ENCODE measurements at places on chromosomes 5 and 9.
A peak's percentile ranks its signal among the peaks of the same experiment; 100 is the strongest.

- DNase-seq: no peak
Measured at GRCh38 chr5:158165647-158166046, 306.7 kb upstream of the CLINT1 start.

DNA sequence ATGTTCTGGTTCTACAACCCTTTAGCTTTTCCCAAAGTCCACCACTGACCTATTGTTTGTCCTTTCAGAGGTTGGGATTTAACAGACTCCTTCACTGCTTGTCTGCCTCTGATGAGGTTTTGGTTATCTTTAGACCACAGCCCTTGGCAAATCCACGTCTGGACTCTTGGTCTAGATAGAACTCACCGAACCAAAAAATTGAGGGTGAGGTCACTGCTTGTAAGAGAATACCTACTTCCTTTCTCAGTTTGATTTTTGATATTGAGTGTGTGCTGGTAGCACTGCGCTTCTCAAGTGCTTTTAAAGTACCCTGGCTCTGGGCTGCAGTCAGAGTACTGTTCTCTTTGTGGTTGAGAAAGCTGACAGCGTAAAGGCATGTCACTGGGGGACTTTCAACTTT lies 61.7 kb downstream of the JMY start:
- no peak for DNase-seq

GRCh38 chr9:127898433-127899127 lies 823 bp downstream of the ST6GALNAC6 start:
- peak; percentile 90 for DNase-seq

DNA sequence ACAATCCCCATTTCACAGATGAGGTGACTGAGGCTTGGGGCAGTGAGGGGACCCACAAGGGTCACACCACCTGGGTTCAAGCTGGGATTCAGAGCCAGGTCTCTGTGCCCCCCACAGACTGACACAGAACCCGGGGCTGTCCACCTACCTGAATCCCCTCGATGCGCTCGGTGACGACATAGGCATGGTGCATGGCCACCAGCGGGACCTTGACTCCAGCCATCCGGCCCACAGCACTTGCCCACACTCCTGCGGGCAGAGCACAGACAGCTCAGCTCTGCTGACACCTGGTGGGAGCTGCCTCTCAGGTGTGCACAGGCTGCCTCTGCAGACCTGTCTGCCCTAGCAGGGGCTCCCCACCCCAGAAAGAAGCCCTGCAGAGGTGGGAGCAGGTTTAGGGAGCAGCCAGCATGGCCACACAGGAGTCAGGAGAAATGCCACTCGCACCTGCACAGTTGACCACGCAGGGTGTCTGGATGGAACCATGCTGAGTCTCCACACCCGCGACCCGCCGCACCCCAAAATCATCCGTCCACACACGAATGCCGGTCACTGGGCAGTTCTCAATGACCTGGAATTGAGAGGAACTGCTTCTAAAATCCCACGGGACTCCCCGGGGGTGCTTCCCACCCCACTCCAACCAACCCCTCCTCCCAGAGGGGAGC lies 8.4 kb downstream of the SARDH start:
- no peak for DNase-seq

DNA sequence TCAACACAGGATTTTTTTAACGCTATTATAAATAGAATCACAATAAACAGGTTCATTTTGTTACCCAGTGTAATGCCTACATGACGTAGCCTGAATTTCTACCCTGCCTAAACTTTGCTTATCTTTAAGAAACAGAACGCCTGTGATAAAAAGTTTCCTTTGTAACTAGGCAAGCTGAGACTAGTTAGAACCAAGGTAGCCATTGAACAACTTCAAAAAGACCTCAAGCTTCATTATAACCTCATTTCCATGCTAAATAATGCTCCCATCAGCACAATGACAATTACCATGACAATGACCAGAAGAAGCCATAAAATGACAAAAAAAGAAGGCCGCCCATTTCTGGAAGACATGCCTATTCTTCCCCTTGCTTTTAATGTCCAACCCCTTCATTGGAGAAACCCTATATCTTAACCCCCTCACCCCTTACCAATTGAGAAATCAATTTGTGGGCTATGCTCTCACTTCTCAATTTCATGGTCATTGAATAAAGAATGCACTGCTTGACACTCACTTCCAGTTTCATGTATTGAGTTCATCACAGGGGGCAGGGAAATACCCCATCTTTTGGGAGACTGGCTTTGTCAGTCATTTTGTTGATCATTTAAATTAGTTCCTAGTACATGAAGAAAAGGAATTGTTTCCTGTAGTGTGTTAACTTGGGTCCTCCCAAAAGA lies 276.8 kb downstream of the MCTP1 start:
- DNase-seq: no peak

DNA sequence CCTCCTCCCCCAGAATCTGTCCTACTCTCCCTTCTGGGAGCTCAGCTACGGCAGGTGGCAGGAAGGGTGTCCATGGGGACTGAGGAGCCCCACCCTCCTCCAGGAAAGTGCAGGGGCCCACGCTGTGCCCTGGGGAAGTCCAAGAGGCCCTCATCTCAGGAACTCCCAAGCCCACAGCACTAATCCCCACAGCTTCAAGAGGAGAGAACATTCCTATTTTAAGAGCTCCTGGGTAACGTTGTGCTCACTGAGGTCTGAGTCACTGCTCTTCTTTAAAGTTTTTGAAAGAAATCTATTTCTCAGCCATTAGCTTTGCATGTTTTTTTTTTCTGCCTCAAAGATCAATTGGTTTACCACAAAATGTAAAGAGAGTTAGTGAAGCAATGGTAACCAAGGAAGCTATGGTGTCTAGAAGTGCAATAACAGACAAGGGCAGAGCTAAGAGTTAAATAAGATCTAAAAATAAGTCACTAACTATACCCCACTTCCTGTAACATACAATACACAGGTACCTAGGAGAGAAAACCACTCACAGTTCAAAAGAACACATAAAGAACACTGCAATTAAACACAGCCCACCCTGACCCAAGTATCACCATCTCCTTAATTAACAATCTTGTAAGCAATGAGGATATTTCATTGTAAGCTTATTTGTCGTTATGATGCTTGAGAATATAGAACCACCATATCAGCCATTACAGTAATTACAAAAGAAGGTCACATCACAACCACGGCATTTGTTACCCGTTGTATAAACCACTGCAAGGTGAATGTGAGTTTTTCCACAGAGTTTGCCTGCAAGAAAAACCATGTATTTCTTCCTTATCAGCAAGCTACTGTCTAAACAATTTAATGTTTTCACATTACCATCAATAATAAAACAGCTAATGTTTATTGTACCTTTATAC lies 382.3 kb upstream of the SLC30A5 start:
- DNase-seq: no peak

GRCh38 chr9:68603371-68603770 lies 62.7 kb upstream of the TMEM252 start:
- no peak for DNase-seq

DNA sequence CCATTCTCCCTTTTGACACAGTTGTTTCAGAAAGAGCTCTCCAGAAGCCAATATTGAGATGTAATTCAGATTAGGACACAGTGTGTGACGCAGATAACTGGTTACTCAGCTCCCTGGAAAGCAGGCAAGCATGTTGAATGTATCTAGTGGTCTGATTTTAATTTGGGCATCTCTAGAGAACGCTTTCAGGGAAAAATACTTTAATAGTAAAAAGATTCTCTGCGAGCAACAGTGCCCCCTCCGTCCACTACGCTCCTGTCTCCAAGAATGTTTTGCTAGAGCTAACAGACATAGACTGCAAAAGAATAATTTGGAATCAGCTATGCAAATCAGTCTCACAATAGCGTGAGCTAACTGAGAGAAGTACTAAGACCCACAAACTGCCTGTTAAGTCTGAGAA lies 23.3 kb downstream of the CFAP90 start:
- DNase-seq: no peak

GRCh38 chr9:133429214-133429613 lies 7.0 kb downstream of the ADAMTS13 start:
- no peak for DNase-seq

DNA sequence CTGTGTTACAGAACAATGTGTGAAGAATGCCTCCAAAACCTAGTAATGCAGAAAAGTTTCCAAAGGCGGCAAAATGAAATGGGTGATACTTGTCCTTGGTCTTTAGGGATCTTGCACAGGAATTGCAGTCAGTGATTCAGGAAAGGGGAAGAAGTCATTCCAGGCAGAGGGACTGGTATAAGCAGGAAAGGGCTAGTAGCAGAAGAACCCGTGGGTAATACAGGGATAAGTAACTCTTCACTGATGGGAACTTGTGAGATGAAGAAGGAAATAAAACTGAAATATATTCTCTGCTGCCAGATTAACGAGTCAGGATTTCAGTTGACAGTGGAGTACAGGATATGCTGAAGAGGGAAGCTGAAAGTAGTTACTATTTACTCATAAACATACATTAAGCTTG lies 1.2 kb downstream of the SRFBP1 start:
- DNase-seq: no peak

- DNase-seq: no peak
Measured at GRCh38 chr5:110736753-110737152, 2.1 kb upstream of the SLC25A46 start.

GRCh38 chr5:94021246-94021645 lies 279.8 kb upstream of the POU5F2 start:
- peak; percentile 44 for DNase-seq

GRCh38 chr5:73384861-73385260 lies 63.7 kb downstream of the FOXD1 start:
- DNase-seq: no peak

DNA sequence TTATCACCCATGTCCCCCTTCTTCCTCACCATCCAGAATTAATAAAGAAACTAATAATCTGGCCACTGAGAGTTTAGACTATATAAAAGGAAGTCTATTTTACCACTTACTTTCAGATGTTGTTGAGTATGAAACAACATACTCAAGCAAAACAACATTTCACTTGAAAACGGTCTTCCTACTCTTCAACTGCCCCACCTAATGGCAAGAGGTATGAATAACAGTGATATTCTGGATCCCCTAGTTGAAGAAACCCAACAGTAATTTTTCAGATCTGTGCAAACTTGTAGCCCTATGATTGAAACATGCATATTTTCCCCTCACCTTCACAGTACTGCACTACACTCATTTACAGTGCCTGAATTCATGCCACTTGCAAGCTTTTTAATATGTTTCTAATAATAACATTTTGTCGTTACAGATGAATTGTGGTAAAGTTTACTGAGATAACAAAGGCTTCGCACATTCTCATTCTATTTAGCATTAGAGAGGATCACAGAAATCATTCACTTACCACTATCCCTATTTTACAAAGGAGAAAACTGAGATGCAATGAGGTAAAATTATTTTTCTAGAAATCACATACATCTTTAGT lies 267.9 kb upstream of the PDE4D start:
- DNase-seq: peak; percentile 34

- no peak for DNase-seq
Measured at GRCh38 chr5:15487228-15487627, 12.8 kb upstream of the FBXL7 start.

DNA sequence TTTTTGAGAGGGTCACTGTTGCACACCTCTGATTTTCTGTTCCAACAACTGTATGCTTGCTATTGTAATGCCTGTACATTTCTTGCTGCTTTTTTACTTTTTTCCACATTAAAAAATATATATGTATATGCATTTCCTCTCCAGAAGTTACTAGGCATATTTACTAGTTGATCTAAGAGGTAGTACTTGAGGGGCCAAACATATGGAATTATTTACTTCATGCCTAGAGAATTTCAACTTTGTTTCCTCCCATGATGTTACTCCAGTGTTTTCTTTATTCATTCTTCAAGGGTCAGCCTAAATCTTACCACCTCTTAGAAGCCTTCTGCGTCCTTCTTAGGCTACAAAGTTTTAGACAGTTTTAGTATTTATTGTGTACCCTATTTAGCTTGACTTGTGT lies 122.7 kb downstream of the NMUR2 start:
- DNase-seq: no peak

DNA sequence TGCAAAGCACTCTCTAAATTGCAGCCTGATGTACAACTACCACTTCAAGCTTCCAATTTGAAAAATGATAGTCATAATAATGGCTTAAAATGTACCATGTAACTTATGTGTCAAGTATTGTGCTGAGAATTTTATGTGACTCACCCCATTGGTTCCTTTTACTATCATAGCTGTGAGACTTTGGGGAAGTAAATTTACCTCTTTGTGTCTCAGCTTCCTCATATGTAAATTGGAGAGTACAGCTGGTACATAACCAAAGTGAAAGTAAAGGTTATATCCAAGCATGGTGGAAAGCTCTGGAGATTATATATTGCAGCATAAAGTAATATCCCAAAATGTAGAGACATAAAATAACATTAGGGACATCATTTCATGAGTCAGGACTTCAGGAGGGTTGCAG lies 2200.4 kb upstream of the C9orf72 start:
- DNase-seq: no peak

DNA sequence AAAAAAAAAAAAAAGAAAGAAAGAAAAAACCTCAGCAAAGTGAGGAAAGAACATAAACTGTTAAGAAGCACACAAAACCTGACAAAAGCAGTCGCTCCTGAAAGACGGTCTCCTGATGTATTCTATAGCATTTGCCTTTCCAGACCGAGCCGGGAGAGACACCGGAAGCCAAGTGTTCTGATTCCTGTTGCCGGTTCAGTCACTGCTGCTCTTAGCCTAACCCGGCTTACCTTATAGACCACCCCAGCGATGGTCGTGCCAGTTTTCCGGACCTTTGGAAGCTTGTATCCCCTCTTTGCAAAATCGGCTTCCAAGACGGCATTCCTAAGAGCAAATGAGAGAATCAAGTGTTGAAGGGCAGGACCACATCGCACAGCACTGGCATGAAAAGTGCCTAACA lies 630 bp downstream of the PSMB7 start:
- DNase-seq: no peak

DNA sequence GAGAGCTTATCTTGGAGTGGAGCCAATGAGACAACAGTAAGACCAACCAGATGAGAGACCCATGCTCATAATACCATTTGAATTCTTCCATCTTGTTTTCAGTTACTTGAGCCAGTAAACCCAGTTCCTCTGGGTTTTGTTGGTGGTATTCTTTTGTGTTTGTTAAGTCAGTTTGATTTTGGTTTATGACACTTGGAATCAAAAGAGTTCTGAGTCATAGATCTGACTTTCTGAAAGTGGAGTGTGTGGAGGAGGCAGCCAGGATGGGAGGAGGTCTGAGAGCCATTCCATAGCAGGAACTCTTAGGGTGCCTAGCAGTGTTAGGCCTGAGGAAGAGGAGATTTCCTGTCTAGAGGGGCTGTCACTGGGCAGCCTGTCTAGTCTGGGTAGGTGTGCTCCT lies 24.6 kb upstream of the PANK3 start:
- DNase-seq: peak; percentile 21

DNA sequence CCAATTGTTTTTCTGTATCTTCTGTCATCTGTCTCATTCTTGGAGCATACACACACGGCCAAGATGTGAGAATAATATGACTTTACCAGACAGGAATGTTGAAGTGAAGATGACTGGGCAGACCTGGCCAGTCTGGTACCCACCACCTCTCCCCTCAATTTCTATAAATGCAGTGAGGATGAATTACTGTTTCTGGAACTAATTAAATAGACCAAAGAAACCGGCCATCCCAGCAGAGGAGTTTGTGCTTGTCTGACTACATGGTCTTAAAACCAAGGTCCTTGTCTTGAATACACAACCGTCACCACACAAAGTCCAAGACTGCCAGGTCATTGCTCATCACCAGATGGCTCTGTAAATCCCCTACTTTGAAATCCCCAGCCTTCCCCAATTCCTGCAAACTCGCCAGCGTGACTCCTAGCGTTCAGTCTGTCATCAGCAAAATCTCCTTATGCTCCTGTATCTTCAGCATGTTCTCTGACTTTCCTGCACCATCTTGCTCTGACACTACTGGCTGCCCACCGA lies 147.2 kb downstream of the PDE4D start:
- peak; percentile 75 for DNase-seq
